ENCODE measurements at places on chromosomes 16 and 17. TPM values are rescaled to one million over a fixed set of nuclear protein-coding genes. Genes with fewer than 3 reads are reported as not detected.

DNA sequence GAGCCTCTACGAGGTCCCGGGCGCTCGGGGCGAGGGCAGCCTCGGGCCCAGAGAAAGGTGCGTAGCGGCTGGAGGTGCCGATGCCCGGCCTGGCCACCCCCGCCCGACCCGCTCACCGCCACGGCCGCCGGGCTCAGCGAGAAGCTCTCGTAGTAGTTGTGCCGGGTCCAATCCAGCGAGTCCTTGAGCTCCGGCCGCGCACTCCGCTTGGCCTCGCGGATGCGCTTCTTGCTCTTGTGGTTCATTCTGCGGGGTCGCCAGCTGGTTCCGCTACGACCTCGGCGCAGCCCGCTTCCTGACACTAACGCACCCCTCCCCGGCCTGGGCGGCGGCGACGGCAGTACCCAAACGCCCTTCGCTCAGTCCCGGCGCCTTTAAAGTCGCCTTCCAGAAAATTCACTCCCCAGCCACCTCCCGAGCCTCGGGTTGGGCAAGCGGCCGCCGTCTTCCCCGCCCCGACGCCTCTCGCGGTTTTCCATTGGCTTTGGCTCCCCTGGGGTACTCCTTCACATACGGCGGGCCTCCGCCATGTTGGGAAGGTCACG is at the start of gene JMJD6:
Gene JMJD6, minus strand, starts transcription at position 376 of the 545 bp plus-strand sequence. Its CDS starts 131 bp downstream, at position 245.
- H3K4me1 ChIP-seq: peaks cover 41% of the 10 kb centered on the region
- peaks cover 45% of the 10 kb centered on the region for H3K36me3 ChIP-seq
- H3K27ac ChIP-seq: peak within 1 kb of the TSS; percentile 100
- H3K4me3 ChIP-seq: peak within 1 kb of the TSS; percentile 99

The RHBDL3 gene
- total RNA-seq: 0.41 TPM

DNA sequence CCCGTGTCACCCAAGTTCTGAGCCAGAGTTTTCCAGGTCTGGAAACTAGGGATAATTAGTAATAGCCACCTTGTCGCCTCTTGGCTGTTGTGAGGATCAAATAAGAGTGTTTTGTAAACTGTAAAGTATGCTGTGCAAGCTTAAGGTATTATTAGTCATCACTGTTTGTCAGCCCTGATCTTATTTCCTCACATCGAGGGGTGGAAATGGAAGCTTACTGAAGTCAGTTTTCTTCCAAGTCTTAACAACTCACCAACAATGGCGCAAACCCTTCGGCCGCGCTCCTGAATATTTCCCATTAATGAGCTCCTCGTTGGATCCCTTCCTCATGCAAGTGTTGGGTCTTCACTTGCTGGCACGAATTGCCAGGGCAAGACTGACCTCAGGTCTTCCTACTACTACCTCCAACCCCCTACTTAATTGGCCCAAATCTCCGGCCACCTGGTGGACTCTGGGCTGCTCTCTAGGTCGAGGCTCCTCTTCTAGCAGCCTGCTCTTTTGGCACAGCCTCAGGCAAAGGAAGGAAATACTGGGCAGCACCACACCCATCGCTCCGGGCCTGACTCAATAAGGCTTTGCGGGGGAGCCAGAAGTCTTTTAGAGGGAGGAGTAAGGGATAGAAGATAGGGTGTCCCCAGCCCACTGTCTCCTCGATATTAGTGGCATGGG is 885 bp upstream of the SLC35B1 start:
- H3K4me3 ChIP-seq: peak overlapping the region; percentile 92
- DNase-seq: no peak
- peaks cover 20% of the 10 kb centered on the region for H3K4me1 ChIP-seq
- H3K27me3 ChIP-seq: no peaks in the 10 kb centered on the region

GRCh38 chr17:74740641-74741387 is 3.8 kb downstream of the RAB37 start:
- H3K27ac ChIP-seq: no peak overlapping the region
- H3K4me3 ChIP-seq: no peak overlapping the region
- peaks cover 29% of the 10 kb centered on the region for H3K27me3 ChIP-seq
- no peaks in the 10 kb centered on the region for H3K36me3 ChIP-seq
- peaks cover 60% of the 10 kb centered on the region for H3K4me1 ChIP-seq

GRCh38 chr17:2403044-2403443 is 2.2 kb upstream of the MNT start:
- H3K27ac ChIP-seq: no peak overlapping the region
- H3K27me3 ChIP-seq: no peaks in the 10 kb centered on the region
- peaks cover 48% of the 10 kb centered on the region for H3K4me1 ChIP-seq
- no peak overlapping the region for H3K4me3 ChIP-seq
- no peak for DNase-seq

The CCL23 gene
- total RNA-seq: 26.5 TPM

DNA sequence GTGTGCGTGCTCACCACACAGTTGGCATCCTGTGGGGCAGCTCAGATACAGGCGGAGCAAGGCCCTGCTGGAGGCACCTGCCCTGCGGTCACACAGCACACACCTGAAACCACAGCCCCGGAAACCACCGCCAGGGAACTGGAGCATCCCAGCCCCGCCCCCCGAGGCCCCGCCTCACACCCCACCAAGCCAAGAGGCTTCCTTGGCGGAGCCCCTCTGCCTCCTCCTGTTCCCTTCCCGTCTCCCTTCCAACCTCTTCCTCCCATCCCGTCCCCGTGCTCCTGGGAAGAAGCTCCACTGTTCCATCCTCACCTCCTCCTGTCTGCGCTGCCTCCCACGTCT is 205.5 kb downstream of the NTN1 start:
- H3K4me1 ChIP-seq: no peaks in the 10 kb centered on the region
- H3K27ac ChIP-seq: no peak overlapping the region
- H3K4me3 ChIP-seq: no peak overlapping the region
- DNase-seq: no peak

- H3K27ac ChIP-seq: no peak overlapping the region
- H3K4me1 ChIP-seq: no peaks in the 10 kb centered on the region
- no peak for DNase-seq
- H3K4me3 ChIP-seq: no peak overlapping the region
- no peaks in the 10 kb centered on the region for H3K27me3 ChIP-seq
Observed at GRCh38 chr17:74253036-74253435, 21.0 kb upstream of the DNAI2 start.

The TEKT5 gene
- total RNA-seq: not detected

The UMOD gene
- total RNA-seq: not detected

The C16orf74 gene
- total RNA-seq: 2.7 TPM

All from upper lobe of right lung (tissue), 1 donor.